ENCODE measurements at places on chromosomes 6 and 20.

GRCh38 chr6:11262242-11262641 lies 29.8 kb upstream of the NEDD9 start:
- DNase-seq = no peak

DNA sequence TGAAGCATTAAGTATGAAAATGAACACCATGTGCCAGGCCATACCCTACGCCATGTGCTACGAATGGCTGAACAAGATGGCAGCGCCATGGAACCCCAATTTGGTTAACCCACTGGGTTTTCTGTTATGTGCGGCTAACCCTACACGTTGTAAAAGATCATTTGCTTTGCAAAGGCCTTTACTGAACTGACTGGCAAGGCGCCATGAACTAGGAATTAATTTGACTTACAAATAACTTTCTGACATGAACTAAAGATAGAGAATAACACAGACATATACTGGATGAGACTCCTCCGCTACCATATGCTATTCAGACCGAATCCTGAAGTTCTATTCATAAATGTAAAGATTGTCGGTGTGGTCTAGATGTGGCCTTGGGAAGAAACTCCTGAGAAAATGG lies 3.9 kb downstream of the CNKSR3 start:
- DNase-seq = no peak

GRCh38 chr20:46551522-46552381 lies 1.3 kb upstream of the OCSTAMP start:
- no peak for DNase-seq

GRCh38 chr6:50925981-50926380 lies 107.3 kb downstream of the TFAP2B start:
- DNase-seq = no peak

- no peak for DNase-seq
These were observed 16.5 kb upstream of the MDFI start for GRCh38 chr6:41621802-41622201.

DNA sequence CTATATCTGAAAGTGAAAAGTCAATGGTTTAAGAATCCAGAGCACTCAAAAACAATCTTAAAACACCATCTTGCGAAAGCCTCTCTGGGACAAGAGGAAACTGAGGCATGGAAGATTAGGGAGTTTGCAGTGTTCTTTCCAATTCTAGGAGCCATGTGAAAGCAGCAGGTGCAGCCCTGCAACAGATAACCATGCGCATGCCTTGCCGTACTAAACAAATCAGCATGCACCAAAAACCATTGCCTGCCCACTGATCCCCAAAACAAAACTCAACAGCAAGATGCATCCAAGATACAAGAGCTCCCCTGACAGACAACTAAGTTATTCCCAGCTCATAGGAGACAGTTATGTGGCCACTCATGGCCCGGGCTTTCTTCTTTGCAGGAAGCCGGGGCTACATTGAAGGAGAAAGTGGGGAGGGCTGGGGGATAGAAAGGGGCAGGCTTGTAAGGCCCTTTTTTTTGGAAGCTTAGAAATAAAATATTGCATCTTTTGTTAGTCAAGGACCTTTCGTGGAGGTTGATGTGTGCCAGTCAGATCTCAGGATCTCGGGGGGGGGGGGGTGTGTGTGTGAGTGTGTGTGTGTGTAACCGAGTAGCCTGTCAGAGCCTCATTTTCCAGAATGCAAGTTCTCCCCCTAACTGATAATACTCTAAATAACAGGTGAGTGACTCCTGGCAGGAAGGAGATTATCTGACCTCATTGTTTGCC lies 178.4 kb downstream of the MBOAT1 start:
- no peak for DNase-seq

DNA sequence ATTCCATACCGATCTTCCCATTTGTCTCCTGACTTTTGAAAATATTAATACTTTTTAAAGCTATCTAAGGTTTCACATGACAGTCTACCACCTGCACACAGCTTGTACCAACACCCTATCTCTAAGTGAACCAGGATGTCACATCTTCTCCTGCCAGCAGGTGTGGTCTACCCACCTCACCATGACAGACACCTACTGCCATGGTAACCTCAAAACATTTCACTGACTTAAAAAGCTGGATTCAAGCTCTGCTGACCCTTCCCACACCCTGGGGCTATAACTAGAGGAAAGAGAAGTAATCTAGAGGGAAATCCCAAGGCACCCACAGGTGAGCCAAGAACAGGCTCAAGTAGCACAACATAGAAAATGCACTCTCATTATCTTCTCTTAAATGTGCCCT lies 1.2 kb downstream of the SLC17A3 start:
- no peak for DNase-seq

DNA sequence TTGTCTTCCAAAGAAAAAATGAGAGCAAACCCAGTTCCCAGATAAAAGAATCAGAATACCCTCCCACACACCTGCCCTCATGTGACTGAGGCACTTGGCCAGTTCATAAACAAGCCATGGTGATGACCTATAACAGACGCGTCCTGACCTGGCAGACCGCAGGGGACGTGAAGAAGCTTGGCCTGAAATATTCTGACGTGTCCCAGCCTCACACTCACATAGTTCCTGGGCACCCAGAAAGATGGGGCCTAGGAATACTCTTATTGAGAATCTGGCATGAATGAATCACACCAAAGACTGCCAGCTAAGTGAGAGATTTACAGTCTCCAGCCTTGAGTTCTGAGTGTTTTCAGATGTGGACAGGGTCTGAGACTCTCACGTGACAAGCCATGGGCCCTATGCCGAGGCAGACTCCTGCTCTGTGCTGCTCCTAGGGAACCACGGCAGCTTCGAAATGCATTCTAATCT lies 17.2 kb upstream of the MAP3K4 start:
- no peak for DNase-seq

- no peak for DNase-seq
These were observed 724.8 kb downstream of the HACE1 start for GRCh38 chr6:104134876-104135275.

- no peak for DNase-seq
These were observed 8.6 kb downstream of the IPCEF1 start for GRCh38 chr6:154347981-154348380.

- no peak for DNase-seq
These were observed 51.6 kb downstream of the EYA2 start for GRCh38 chr20:46946181-46946624.

- no peak for DNase-seq
These were observed 2.4 kb upstream of the TAF8 start for GRCh38 chr6:42047790-42048405.

DNA sequence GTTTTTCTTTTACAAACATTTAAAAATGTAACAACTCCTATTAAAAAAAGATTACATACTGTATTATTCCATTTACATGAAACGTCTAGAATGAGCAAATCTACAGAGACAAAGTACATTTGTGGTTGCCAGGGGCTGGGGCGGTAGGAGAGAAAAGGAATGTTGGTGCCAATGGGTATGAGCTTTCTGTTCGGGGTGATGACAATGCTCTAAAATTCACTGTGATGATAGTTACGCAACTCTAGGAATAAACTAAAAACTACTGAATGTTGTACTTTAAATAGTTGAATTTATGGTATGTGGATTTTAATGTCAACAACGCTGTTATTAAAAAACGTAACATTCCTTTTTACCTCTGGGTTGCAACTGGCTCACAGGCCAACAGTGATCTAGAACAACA lies 211.1 kb downstream of the GMDS start:
- DNase-seq = no peak

DNA sequence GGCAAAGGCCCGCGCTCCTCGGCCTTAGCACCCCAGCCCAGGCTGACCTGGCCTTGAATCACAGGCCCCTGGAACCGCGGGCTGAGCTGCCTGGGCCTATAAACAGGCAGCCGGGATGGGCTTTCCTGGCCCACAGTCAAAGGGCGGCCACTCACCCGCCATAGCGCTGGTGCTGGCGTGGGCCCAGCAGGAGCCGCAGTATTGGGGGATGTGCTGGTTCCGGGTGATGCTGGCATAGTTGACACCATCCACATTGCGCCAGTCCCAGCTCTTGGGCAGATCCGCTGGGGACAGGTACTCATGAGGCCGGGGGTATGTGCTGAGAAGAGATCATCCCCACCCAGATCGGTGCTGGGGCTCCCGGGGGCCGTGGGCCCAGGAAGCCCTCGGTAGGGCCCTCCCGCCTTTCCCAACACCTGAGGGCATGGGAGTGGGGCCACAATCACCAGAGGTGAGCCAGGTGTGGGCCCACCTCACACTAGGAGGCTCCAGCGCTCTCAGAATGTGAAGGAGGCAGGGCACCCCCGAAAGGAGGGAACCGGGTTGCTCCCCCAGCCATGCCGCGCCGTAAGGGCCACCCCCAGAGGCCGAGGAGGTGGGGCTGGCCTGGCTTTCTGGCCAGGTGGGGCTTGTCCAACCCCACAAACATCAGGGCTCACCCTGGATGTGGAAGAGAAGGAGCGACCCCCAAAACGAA lies 739 bp downstream of the CTSZ start:
- no peak for DNase-seq

DNA sequence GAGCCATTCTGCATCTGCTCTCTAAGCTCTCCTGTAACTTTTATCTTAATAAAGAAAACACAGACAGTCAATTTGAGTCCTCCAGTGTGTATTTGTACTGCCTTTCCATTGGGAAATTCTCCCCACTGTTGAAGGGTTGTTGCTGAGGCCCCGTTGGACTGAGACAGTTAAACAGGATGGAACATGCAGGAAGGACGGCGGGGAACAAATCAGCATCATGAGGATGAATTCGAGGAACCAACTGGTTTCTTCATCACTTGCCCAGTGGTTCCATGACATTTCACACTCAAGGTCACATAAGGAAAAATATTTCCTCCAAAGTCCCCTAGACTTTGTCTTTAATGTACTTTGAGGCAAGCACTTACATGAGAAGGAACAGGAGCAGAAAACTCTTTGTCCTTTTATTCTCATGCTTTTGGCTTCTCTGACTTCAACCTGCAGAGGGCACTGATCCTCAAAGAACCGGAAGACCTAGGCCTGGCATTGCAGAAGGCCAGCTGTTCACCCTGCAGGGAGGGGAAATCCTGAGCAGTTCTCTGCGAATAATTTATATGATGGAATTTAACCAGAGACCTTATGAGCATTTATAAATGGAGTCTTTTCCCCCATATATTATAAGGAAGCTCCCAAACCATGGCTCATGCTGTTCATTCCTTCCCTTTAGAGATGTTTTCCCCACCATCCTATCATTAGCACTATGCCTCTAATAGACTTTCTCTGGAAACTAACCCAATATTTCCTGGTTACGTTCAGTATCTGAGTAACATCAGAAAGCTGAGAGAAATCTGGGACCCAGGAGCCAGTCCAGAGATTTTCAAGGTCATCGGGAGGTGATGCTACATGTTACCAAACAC lies 55.2 kb upstream of the ADGRF1 start:
- peak; percentile 13 for DNase-seq

DNA sequence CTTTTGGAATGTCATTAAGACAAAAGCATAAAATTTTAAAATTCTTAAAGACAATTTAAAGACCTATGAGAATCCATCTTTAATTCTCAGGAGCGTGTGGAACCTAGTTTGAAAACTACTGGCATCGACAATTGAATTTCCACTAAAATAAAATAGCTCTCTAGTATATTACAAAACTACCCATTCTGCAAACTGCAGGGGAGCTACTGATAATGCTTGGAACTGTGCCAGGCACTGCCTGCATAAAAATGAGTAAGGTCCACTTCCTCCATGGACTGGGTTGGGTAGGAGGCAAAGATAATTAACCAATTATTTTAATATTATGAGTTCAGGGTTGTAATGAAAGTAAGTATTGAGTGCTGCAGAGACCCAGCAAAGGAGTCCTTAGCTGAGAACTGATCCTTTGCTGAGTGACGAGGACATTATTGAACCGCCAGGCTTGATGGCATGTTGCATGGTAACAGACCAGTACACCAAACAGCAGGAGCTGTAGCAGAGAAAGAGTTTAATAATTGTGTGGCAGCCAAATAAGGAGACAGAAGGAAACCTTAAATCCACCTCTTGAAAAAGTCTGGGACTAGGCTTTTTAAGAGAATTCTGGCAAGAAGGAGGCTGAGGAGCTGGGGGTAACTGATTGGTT lies 261.3 kb downstream of the ESR1 start:
- DNase-seq = no peak

- no peak for DNase-seq
These were observed 156.1 kb upstream of the CITED2 start for GRCh38 chr6:139530561-139530960.

GRCh38 chr6:36542041-36542440 lies 5.2 kb downstream of the STK38 start:
- no peak for DNase-seq

- peak; percentile 22 for DNase-seq
These were observed 124.2 kb upstream of the PTPN1 start for GRCh38 chr20:50385733-50386640.

GRCh38 chr6:85143676-85144075 lies 306.2 kb upstream of the NT5E start:
- no peak for DNase-seq

DNA sequence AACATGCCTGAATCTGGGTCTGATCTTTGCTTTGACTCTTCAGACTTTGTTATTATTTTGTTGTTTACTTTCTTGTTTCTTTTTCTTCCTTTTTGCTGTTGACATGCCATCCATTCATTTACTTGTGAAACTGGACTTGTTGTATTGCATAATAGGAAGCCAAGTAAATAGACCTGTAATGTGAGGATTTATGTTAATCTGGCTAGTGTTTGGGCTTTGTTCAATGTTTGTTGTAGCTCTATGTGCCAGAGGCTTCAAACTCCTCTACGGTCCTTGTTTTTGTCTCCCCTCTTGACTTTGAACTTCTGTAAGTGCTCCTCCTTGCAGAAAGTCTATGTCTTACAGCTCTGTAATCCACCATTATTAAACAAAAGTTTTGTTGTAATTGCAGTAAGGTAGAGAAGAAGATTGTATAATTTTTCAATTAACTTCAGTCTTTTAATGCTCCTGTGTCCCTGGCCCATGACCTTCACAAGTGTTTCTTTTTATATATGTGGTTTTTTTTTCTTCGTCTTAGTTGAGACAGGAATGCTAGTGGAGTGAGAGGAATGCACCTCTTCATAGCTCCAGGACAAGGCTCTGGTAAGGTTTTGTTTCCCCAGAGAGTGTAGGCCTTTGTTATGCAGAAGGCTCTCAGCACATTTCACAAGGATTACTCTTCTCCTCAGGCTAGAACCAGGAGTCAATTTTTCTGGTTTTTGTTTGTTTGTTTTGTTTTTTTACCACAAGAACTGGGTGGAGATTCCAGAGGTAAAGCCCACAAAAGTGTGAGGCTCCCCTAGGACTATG lies 1061.8 kb upstream of the CITED2 start:
- no peak for DNase-seq

GRCh38 chr6:103734016-103734415 lies 1125.7 kb downstream of the HACE1 start:
- no peak for DNase-seq
